GM12864 (cell line): ENCODE measurements at places on chromosomes 2 and 18.

GRCh38 chr2:141570474-141571131, 560.2 kb downstream of the LRP1B start:
- DNase-seq = no peak

GRCh38 chr2:25104736-25105135, 62.9 kb downstream of the EFR3B start:
- DNase-seq = no peak

GRCh38 chr18:79737426-79737825, 57.8 kb downstream of the CTDP1 start:
- DNase-seq = no peak

GRCh38 chr2:191038241-191038725, 24.3 kb upstream of the STAT1 start:
- DNase-seq = no peak

DNA sequence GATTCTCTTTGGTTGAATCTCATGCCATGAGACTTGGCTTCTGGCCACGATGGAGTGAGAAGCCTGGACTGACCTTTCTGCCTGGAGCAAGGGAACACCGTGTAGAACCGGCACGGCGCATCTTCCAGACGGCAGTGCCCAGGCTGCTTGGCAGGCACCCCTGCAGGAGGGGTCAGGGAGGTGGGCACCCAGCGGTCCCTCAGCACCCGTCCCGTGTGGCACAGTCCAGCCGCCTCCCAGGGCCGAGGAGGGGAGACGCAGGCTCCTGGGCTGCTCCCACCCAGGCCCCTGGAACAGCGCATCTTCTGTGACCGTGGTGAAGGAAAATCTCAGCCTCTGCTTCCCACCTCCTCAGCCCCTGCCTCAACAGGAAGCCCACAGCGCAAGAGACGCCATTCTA, 95.7 kb downstream of the CMPK2 start:
- no peak for DNase-seq

DNA sequence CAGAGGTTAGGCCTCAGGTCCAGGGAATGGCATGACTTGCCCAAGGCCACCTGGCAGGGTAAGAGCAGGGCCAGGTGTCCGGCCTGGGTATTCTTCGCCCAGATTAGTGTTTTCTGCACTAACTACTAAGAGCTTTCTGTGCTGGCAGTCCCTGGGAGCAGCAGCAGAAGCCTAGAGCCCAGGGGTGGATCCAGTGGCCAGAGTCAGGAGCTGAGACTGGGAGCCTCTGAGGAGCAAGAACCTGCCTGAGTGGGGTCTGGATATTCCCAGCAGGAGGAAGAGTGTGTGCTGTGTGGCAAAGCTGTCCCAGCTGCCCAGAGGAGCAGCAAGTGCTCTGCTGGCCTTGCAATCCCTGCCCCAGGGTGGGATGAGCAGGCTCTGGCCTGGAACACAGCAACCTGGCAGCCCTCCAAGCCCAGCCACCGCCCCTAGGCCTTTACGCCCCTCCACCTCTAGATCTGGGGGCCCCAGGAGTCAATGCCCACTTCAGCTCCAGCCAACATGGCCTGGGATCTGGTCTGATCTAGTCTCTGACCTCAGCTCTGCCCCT, 30.7 kb upstream of the GPAT2 start:
- DNase-seq = no peak

GRCh38 chr2:39487398-39488250, 50.5 kb upstream of the MAP4K3 start:
- DNase-seq = no peak

DNA sequence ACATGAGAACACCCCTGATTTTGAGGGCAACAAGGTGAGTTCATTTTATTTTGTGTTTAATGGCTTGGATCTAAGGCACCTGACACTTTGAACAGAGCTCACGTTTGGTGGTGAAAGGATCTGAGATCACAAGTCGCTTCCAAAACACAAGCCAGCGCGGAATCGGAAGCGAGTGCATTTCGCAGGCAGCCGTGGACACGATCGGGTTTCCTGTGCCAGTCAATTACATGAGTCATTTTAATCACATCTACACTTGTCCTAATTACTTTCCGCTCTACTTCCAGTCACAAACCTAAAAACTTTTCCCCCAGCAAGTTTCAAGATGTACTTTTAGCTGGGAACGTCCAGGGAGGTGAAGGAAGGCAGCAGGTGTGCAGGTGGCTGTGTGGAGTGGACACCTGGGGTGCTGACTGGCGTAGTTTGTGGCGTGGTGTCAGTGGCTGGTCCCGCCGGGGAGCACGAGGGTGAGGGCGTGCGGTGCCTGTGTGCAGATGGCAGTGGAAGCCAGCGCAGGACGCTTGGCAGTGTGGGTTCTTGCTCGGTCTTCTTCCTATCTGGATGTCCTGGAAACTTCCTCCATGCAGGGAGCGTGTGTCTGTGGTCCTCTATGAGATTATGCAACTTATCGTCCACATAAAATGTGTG, 75.6 kb downstream of the DCDC2C start:
- DNase-seq = no peak

GRCh38 chr2:230692760-230693159, 19.9 kb upstream of the CAB39 start:
- DNase-seq = no peak

DNA sequence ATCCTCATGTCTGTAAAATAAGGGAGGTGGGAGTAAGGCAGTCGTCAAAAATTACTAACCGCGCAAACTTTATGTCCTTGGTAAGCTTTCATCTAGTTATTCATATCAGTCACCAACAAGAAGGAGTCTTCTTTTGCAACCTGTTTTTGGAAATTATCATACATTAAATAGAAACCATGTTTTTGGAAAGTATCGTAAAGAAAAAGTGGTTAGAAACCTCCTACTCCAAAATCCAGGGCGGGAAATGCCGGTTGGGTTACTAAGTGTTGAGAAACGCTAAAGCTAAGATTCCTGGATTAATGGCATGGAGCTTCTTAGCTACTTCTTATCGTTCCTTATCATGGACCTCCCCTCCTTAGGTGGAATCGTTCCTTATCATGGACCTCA, 778 bp downstream of the BBS5 start:
- no peak for DNase-seq

DNA sequence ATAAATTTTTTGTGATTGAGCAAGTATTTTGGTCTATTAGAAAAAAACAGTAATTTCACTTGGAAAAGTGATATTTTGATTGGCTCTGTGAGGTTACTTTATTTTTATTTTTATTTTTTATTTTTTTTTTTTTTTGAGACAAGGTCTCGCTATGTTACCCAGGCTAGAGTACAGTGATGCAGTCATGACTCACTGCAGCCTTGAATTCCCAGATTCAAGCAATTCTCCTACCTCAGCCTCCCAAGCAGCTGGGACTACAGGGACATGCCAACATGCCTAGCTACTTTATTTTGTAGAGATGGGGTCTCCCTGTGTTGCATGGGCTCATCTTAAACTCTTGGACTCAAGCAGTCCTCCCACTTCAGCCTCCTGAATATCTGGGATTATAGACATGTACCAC, 60.9 kb upstream of the MGAT5 start:
- no peak for DNase-seq

- no peak for DNase-seq
Observed at GRCh38 chr2:170362313-170362870, 184.4 kb downstream of the MYO3B start.

- no peak for DNase-seq
Observed at GRCh38 chr2:52112141-52112540, 1080.2 kb upstream of the NRXN1 start.

GRCh38 chr2:101111917-101112771, 39.0 kb downstream of the TBC1D8 start:
- no peak for DNase-seq

DNA sequence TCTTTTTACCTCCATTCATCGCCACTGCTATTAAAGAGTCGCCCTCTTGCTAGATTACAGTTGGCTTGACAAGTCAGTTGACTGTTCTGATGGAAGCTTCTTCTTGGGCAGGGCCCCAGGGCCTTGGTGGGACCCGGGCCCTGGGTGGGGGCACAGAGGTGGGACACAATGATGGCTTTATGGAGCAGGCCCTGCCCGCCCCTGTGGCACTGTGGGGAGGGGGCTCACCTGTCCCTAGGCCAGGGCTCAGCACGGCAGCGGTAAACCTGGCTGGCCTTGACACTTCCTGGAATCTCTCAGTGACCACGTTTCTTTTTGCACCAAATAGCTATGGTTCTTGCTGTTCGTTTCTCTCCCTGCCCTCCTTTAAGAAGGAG, 4.9 kb upstream of the HS6ST1 start:
- no peak for DNase-seq

- no peak for DNase-seq
Observed at GRCh38 chr2:119008108-119008507, 66.1 kb downstream of the MARCO start.

- no peak for DNase-seq
Observed at GRCh38 chr18:10669441-10670100, 143.7 kb downstream of the NAPG start.

- DNase-seq = no peak
Observed at GRCh38 chr2:110717734-110718133, 14.6 kb upstream of the ACOXL start.

- no peak for DNase-seq
Observed at GRCh38 chr2:43762286-43762685, 11.6 kb upstream of the DYNC2LI1 start.

- no peak for DNase-seq
Observed at GRCh38 chr2:25112113-25112512, 56.3 kb downstream of the POMC start.
